Mesenchymal stem cell (in vitro differentiated cells and primary cell): ENCODE measurements at places on chromosomes 5 and 9.

- H3K4me3 ChIP-seq: no peak overlapping the region
- no peak overlapping the region for H3K27ac ChIP-seq
- H3K27me3 ChIP-seq: no peaks in the 10 kb centered on the region
- no peaks in the 10 kb centered on the region for H3K4me1 ChIP-seq
Measured at GRCh38 chr9:8494571-8494970, 695.0 kb upstream of the DMAC1 start.

GRCh38 chr9:133612816-133613215, 3.6 kb upstream of the FAM163B start:
- no peak overlapping the region for H3K4me3 ChIP-seq
- H3K27ac ChIP-seq: no peak overlapping the region
- H3K36me3 ChIP-seq: no peaks in the 10 kb centered on the region

GRCh38 chr9:99171225-99172123, 50.3 kb downstream of the ALG2 start:
- H3K36me3 ChIP-seq: no peaks in the 10 kb centered on the region
- H3K27ac ChIP-seq: no peak overlapping the region
- DNase-seq: no peak
- H3K4me3 ChIP-seq: no peak overlapping the region

- no peaks in the 10 kb centered on the region for H3K4me1 ChIP-seq
- DNase-seq: peak; percentile 27
- H3K4me3 ChIP-seq: no peak overlapping the region
- H3K36me3 ChIP-seq: no peaks in the 10 kb centered on the region
- no peaks in the 10 kb centered on the region for H3K27me3 ChIP-seq
- no peak overlapping the region for H3K27ac ChIP-seq
Measured at GRCh38 chr5:163880302-163880701, 374.9 kb downstream of the MAT2B start.
